ENCODE measurements at places on chromosomes 1 and 21. TPM values are rescaled to one million over a fixed set of nuclear protein-coding genes. Genes with fewer than 3 reads are reported as not detected.

SYDE2 gene
- total RNA-seq, result 23.3 TPM

KCNA3 gene
- 22.0 TPM for total RNA-seq

PRELP gene
- total RNA-seq, result 39.8 TPM

SLC35A3 gene
- total RNA-seq, result 49.7 TPM

ATG4C gene
- 3.5 TPM for total RNA-seq

FAM151A gene
- total RNA-seq, result not detected

DNA sequence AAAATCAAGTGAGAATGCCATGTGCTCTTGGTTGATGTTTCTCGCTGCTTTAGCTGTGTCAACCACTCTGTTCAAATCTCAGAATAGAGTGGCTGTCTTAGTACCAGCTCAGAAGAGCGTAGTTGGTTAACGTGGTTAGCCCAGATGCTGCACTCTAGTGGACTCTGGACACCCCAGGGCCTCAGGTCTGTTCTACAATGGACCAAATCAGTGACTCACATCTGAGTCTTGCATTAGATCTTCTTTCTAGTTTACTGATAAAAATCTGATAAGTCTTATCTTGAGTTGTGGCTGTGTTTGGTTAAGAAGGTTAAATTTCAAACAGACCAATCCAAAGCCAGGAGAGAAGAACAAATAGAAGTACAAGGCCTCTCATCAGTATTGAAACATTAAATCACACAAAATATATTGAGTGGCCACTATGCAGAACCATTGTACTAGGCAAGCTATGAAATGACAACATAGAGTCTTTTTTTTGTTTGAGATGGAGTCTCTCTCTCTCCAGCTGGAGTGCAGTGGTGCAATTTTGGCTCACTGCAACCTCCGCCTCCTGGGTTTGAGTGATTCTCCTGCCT is 104.1 kb downstream of the NR5A2 start:
- no peaks in the 10 kb centered on the region for H3K36me3 ChIP-seq
- H3K27me3 ChIP-seq, result no peaks in the 10 kb centered on the region
- DNase-seq, result no peak
- H3K27ac ChIP-seq, result no peak overlapping the region
- H3K4me3 ChIP-seq, result no peak overlapping the region
- no peaks in the 10 kb centered on the region for H3K4me1 ChIP-seq

DNA sequence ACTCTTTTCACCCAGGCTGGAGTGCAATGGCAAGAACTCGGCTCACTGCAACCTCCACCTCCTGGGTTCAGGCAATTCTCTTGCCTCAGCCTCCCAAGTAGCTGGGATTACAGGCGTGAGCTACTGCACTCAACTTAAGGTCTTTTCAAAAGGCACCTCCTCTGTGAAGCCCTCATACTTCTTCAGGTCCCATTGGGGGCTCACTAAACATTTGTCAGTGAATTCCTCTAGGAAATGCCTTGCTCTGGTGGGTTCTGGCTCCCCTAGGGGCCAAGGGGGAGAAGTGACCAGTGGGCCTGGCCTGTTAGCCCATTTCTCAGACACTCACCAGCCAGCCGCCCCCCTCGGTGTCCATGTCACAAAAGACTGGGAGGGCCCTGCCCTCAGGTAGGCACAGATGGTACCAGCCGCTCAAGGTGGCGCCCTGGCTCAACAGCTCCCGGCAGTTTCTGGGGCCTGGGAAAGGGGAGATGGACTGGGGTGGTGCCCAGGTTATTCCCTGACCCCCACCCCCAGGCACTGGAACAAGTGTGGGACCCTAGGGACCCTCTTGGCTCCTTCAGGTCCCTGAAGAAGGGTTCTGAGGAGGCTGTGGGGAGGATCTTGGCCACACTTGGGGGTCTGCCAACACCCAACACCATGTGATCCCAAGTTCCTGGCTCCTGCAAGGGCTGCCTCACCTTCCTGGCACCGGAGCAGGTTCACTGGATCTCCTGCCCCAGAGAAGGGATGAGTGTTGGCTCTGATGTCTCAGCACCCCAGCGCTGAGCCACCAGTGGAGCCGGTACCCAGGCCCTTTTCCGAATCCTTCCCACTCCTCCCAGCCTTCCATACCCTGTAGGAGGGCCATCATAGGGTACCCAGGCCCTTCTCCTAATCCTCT is 1.6 kb downstream of the FCN3 start:
- no peaks in the 10 kb centered on the region for H3K36me3 ChIP-seq
- peak overlapping the region; percentile 33 for H3K4me3 ChIP-seq
- no peak for DNase-seq
- no peaks in the 10 kb centered on the region for H3K27me3 ChIP-seq

DNA sequence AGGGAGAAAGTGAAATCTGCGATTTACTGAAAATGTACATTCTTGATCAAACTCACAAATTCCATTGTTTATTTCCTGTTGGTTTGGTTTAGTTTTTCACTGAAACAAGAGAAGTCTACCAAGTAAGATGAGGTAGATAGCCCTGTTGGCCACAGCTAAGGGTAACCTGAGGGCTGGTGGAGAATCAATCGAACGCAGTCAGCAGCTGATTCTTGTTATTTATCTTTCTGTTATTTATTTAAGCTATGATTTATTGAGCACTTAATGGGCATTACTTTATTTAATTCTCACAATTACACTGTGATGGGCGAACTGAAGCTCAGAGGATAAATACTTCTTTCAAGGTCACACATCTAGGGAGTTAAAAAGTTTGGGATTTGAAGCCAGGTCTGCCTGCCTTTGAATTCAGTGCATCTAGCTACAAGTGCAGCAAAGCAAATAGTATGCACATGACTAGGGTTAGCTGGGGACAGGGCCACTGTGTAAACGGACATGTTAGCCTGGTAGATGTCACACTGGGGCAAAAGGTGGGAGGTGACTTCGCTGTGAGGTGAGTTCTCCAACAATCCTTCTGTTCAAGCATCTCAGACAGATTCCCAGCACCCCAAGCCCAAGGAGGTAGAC is 106.5 kb upstream of the GADD45A start:
- no peak for DNase-seq
- no peaks in the 10 kb centered on the region for H3K27me3 ChIP-seq
- H3K36me3 ChIP-seq, result no peaks in the 10 kb centered on the region

DNA sequence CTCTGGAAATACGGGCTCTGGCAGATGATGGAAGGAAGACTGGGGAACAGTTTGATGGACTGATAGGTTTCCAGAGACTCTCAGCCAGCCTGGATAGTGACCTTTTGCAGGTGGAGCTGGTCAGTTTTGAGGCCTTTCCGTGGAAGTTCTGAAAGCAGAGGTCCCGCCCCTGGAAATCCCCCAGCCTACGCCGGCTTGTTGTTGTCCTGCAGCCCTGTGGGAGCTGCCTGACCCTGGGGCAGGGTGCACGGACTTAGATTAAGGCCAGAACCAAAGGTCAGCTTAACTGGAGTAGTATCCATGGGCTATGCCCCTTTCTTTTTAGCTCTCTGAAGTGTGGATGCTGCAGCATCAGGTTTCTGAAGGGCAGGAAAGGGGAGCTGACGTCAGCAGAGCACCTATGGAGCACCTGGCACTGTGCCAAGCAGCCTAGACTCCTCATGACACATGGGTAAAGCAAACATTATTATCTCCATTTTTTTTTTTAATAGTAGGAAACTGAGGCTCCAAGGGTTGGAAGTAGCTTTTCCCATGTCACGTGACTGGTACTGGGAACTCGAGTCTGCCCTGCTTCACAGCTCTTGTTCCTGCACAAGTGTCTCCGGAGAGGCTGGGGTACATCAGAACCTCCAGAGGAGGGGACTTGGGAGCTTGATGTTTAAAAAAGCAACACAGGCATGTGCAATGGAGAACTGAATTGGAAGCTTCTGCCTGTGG is 38.5 kb downstream of the IER5 start:
- no peak for DNase-seq
- no peak overlapping the region for H3K27ac ChIP-seq
- no peak overlapping the region for H3K4me3 ChIP-seq
- H3K27me3 ChIP-seq, result no peaks in the 10 kb centered on the region

- H3K27ac ChIP-seq, result no peak overlapping the region
- no peaks in the 10 kb centered on the region for H3K36me3 ChIP-seq
- H3K27me3 ChIP-seq, result no peaks in the 10 kb centered on the region
- H3K4me1 ChIP-seq, result no peaks in the 10 kb centered on the region
- H3K4me3 ChIP-seq, result no peak overlapping the region
These were observed 739.0 kb downstream of the NCAM2 start for GRCh38 chr21:21737186-21737585.

- H3K4me3 ChIP-seq, result no peak overlapping the region
- no peak for DNase-seq
- peak overlapping the region; percentile 75 for H3K27ac ChIP-seq
- peaks cover 15% of the 10 kb centered on the region for H3K4me1 ChIP-seq
These were observed 24.6 kb upstream of the COL9A2 start for GRCh38 chr1:40341491-40342380.

- H3K27me3 ChIP-seq, result no peaks in the 10 kb centered on the region
- H3K4me3 ChIP-seq, result no peak overlapping the region
- H3K4me1 ChIP-seq, result peaks cover 6% of the 10 kb centered on the region
- peaks cover 17% of the 10 kb centered on the region for H3K36me3 ChIP-seq
These were observed 17.0 kb downstream of the ATP5PO start for GRCh38 chr21:33898586-33898985.

GRCh38 chr1:10843697-10844096 is 47.3 kb upstream of the CASZ1 start:
- no peaks in the 10 kb centered on the region for H3K27me3 ChIP-seq
- H3K4me1 ChIP-seq, result no peaks in the 10 kb centered on the region

DNA sequence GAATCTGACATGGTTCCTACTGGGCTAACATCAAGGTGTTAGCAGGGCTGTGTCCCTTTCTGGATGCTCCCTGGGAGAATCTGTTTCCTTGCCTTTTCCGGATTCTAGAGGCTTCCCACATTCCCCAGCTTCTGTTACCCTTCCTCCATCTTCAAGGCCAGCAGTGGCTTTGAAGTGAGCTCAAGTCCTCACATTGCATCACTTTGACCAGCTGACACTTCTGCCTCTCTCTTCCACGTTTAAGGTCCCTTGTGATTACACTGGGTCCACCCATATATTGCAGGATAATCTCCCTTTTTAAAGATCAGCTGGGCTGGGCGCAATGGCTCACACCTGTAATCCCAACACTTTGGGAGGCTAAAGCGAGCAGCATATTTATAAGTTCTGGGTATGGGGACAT is 33.1 kb downstream of the CNST start:
- H3K36me3 ChIP-seq, result no peaks in the 10 kb centered on the region
- no peak for DNase-seq
- no peak overlapping the region for H3K4me3 ChIP-seq
- no peak overlapping the region for H3K27ac ChIP-seq
- peaks cover 7% of the 10 kb centered on the region for H3K4me1 ChIP-seq

- no peaks in the 10 kb centered on the region for H3K4me1 ChIP-seq
- no peaks in the 10 kb centered on the region for H3K27me3 ChIP-seq
- H3K27ac ChIP-seq, result no peak overlapping the region
- no peaks in the 10 kb centered on the region for H3K36me3 ChIP-seq
These were observed 166.1 kb upstream of the ETV3 start for GRCh38 chr1:157304271-157304670.

DNA sequence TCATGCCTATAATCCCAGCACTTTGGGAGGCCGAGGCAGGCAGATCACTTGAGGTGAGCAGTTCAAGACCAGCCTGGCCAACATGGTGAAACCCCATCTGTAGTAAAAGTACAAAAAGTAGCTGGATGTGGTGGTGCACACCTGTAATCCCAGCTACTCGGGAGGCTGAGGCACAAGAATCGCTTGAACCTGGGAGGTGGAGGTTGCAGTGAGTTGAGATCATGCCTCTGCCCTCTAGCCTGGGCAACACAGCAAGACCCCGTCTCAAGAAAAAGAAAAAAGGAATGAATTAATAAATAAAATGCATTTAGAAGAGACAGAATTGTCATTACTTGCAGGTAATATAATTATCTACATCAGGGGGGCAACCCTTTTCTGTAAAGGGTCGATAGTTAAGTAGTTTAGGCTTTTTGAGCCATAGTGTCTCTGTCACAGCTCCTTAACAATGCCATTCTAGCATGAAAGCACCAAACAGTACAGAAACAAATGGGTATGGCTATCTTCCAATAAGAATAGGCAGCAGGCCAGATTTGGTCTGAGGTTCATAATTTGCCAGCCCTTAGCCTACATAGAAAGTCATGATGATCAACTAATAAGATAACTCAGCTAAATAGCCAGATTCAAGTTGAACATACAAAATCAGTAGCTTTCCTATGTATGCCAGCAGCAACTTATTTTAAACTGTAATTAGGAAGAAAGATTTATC is 56.8 kb downstream of the RPRD2 start:
- no peak overlapping the region for H3K4me3 ChIP-seq
- H3K4me1 ChIP-seq, result no peaks in the 10 kb centered on the region
- peaks cover 18% of the 10 kb centered on the region for H3K36me3 ChIP-seq
- no peak for DNase-seq

DNA sequence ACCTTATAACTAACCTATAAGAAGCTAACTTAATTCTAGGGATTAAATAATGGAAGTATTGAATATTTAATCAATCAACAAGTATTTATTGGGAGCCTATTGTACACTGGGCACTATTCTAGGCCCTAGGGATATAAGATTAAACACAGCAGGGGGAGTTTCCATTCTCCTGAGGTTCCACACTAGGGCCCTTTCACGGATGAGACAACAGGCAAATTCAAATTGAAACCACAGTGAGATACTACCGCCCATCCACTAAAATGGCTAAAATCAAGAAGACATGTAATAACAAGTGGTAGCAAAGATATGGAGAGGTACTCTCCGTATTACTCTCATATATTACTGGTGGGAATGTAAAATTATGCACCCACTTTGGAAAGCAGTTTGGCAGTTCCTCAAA is 674.4 kb downstream of the KIF26B start:
- H3K27me3 ChIP-seq, result no peaks in the 10 kb centered on the region
- H3K27ac ChIP-seq, result no peak overlapping the region
- no peaks in the 10 kb centered on the region for H3K36me3 ChIP-seq
- no peak for DNase-seq
- no peak overlapping the region for H3K4me3 ChIP-seq

DNA sequence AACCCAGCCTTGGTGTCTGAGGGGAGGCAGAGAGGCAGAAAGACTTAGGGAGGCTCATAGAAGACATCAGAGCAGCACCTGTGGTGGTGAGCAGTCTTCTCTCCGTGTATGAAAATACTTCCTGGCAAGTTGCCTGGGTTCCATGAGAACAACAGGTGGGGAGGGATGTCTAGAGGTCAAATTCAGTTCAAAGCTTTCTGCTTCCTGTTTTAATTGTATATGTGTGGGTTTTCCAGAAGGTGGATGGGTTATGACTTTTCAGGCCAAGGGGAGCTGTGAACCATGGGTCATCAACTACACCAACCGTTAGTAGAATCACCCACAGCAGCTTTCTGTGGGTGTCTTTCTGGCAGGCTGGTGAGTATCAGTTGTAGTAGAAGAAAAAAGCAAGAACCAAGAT is 4.1 kb upstream of the FCRL2 start:
- no peaks in the 10 kb centered on the region for H3K27me3 ChIP-seq
- H3K27ac ChIP-seq, result no peak overlapping the region
- DNase-seq, result no peak

Data from upper lobe of left lung (tissue), 6 donors.